Body of pancreas (tissue), 4 donors: ENCODE measurements at places on chromosomes 3 and 15.

- no peak overlapping the region for H3K4me3 ChIP-seq
- DNase-seq, result no peak
- H3K4me1 ChIP-seq, result no peaks in the 10 kb centered on the region
- H3K36me3 ChIP-seq, result no peaks in the 10 kb centered on the region
- no peak overlapping the region for H3K27ac ChIP-seq
Measured at GRCh38 chr15:27182561-27183110, 211.7 kb downstream of the GABRG3 start.

DNA sequence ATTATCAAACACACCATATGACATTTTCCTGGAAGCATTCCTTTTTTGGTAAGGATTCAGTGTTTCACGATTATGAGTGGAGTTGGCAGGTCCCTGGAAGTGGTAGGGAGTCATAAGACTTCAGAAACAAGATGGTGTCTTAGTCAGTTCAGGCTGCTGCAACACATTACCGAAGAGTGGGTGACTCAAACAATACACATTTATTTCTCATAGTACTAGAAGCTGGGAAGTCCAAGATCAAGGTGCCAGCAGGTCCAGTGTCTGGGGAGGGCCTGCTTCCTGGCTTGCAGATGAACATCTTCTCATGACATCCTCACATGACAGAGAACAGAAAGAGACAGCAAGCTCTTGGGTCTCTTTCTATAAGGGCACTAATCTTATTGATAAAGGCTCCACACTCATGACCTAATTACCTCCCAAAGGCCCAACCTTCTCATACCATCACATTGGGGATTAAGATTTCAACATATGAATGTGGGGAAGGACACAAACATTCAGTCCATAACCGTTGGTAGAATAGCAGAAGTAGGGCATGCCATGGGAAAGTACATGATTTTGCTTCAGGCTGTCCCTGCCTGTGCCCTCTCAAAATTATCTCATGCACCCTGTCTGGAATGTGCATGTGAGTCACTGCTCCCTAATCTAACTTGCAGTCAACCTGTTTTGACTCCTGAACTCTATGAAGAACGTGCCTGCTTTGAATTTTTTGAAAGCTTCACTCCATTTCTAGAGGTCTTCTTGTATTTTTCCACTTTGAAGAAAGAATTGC lies 72.5 kb downstream of the GTPBP8 start:
- H3K27ac ChIP-seq, result no peak overlapping the region
- no peaks in the 10 kb centered on the region for H3K27me3 ChIP-seq
- no peak for DNase-seq
- no peaks in the 10 kb centered on the region for H3K36me3 ChIP-seq
- H3K4me3 ChIP-seq, result no peak overlapping the region

DNA sequence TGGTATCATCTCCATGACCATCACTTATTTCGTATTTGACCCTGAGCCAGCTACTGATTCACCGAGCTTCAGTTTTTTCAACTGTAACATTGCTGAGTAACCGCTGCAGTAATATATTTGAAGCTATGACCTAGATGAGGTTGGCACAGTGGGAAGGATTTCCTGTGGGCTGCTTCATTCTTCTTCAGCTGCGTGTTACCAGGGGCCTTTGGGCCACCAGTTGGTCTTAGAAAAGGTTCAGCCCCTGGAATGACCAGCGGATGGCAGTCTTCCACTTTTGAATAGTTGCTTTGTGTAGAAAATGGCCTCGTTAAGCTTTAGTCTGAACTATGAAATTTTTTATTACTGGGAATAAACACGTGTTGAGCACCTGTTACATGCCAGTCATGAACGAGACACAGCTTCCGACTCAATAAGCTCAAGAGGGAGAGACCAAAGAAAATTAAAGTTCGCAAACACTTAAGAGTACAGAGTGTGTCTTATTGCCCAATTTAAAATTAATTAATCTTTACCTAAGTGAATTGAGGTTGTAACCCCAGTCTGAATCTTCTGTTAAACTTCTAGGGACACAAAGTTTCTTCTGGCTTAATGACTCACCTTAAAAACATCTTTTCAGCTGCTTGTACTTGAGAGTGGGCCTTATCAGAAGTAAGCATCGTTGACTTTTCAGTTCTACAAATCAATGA lies 57.6 kb upstream of the NR2E3 start:
- peak overlapping the region; percentile 10 for H3K27ac ChIP-seq
- no peaks in the 10 kb centered on the region for H3K36me3 ChIP-seq
- peaks cover 20% of the 10 kb centered on the region for H3K4me1 ChIP-seq
- no peak overlapping the region for H3K4me3 ChIP-seq
- DNase-seq, result peak; percentile 67
- H3K27me3 ChIP-seq, result no peaks in the 10 kb centered on the region

DNA sequence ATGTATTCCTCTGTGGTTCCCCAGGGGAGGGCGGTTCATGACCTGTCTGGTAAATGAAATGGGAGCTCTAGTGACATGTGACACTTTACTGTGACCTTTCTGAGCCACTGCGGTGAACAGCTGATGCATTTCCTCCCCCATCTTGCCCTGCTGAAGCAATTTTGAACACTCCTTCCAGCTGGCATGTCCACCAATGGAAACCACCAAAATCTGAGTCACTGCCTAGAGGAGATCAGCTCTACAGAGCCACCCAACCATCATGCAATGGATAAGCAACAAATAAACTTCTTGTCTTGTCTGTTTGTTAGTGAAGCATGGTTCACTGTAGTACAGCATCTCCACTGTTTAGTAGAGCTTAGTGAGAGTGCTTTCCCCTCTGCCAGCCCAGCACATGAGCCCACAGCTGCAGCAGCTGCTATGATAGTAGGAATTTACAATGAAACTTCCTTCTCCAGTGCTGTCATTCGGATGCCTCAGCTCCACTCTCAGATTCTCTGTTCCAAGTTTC lies 479.4 kb downstream of the NTRK3 start:
- H3K36me3 ChIP-seq, result no peaks in the 10 kb centered on the region
- no peak overlapping the region for H3K4me3 ChIP-seq
- no peak for DNase-seq
- no peaks in the 10 kb centered on the region for H3K4me1 ChIP-seq
- no peaks in the 10 kb centered on the region for H3K27me3 ChIP-seq

DNA sequence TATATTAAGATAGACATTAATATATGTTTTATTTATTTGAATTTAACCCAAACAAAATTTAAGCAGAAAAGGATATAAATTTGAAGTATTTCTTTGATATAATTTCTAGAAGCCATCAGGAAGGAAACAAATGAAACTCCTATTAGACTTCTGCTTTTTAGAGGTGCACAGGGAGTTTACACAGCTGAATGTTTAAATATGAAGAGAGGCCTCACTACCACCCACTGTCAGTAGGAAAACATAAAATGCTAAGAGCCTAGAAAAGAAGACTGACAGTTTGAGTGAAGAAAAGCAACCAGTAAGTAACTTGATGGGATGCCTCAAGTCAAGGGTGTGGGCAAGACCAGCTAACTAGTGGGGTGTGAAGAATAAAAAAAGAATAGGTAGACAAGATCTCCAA lies 19.7 kb downstream of the PLSCR2 start:
- H3K4me3 ChIP-seq, result no peak overlapping the region
- H3K36me3 ChIP-seq, result no peaks in the 10 kb centered on the region
- H3K27ac ChIP-seq, result no peak overlapping the region
- DNase-seq, result no peak
- H3K4me1 ChIP-seq, result no peaks in the 10 kb centered on the region
- H3K27me3 ChIP-seq, result no peaks in the 10 kb centered on the region

GRCh38 chr3:42507761-42508335 lies 5.4 kb downstream of the VIPR1 start:
- no peaks in the 10 kb centered on the region for H3K36me3 ChIP-seq
- no peaks in the 10 kb centered on the region for H3K27me3 ChIP-seq
- no peak for DNase-seq
- no peak overlapping the region for H3K27ac ChIP-seq

GRCh38 chr3:11459186-11459824 lies 184.4 kb downstream of the VGLL4 start:
- no peak overlapping the region for H3K27ac ChIP-seq
- no peaks in the 10 kb centered on the region for H3K27me3 ChIP-seq
- no peaks in the 10 kb centered on the region for H3K4me1 ChIP-seq

- no peak overlapping the region for H3K4me3 ChIP-seq
- H3K27me3 ChIP-seq, result no peaks in the 10 kb centered on the region
- H3K4me1 ChIP-seq, result no peaks in the 10 kb centered on the region
- H3K36me3 ChIP-seq, result no peaks in the 10 kb centered on the region
- DNase-seq, result no peak
Measured at GRCh38 chr3:134704133-134704532, 53.3 kb upstream of the KY start.

DNA sequence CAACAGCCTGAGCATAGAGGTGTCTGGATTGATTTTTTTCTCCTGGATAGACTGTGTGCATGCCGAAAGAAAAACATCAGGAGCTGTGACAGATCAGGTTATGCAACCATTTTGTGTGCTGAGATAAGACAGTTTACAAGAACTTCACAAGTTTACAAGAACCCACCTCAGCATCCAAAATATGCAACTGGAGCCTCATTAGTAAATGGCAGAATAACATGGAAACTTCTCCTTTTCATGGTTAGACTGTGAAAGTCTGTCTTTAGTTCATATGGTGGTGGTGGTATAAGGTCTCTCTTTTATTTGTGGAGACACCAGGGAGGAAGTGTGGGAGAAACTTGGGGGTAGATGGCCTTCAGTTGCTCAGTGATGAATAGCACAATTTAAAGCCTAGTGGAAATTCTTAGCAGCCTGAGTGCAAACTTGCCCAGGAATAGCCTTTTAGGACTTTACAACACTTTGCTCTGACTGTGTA lies 3.7 kb upstream of the ZNF609 start:
- H3K4me3 ChIP-seq, result no peak overlapping the region
- no peaks in the 10 kb centered on the region for H3K36me3 ChIP-seq
- no peaks in the 10 kb centered on the region for H3K27me3 ChIP-seq
- no peak overlapping the region for H3K27ac ChIP-seq
- no peak for DNase-seq
- peaks cover 45% of the 10 kb centered on the region for H3K4me1 ChIP-seq

GRCh38 chr3:38969317-38970235 lies 82.2 kb downstream of the SCN11A start:
- H3K27me3 ChIP-seq, result no peaks in the 10 kb centered on the region
- H3K27ac ChIP-seq, result no peak overlapping the region
- H3K4me1 ChIP-seq, result no peaks in the 10 kb centered on the region
- no peak for DNase-seq
- H3K4me3 ChIP-seq, result no peak overlapping the region
- no peaks in the 10 kb centered on the region for H3K36me3 ChIP-seq

GRCh38 chr3:15983232-15983631 lies 185.5 kb upstream of the ANKRD28 start:
- H3K27me3 ChIP-seq, result no peaks in the 10 kb centered on the region
- no peak for DNase-seq
- H3K4me3 ChIP-seq, result no peak overlapping the region
- H3K36me3 ChIP-seq, result no peaks in the 10 kb centered on the region

GRCh38 chr3:102926618-102927017 lies 491.8 kb downstream of the ZPLD1 start:
- H3K36me3 ChIP-seq, result no peaks in the 10 kb centered on the region
- H3K4me1 ChIP-seq, result no peaks in the 10 kb centered on the region
- no peaks in the 10 kb centered on the region for H3K27me3 ChIP-seq
- H3K4me3 ChIP-seq, result no peak overlapping the region

DNA sequence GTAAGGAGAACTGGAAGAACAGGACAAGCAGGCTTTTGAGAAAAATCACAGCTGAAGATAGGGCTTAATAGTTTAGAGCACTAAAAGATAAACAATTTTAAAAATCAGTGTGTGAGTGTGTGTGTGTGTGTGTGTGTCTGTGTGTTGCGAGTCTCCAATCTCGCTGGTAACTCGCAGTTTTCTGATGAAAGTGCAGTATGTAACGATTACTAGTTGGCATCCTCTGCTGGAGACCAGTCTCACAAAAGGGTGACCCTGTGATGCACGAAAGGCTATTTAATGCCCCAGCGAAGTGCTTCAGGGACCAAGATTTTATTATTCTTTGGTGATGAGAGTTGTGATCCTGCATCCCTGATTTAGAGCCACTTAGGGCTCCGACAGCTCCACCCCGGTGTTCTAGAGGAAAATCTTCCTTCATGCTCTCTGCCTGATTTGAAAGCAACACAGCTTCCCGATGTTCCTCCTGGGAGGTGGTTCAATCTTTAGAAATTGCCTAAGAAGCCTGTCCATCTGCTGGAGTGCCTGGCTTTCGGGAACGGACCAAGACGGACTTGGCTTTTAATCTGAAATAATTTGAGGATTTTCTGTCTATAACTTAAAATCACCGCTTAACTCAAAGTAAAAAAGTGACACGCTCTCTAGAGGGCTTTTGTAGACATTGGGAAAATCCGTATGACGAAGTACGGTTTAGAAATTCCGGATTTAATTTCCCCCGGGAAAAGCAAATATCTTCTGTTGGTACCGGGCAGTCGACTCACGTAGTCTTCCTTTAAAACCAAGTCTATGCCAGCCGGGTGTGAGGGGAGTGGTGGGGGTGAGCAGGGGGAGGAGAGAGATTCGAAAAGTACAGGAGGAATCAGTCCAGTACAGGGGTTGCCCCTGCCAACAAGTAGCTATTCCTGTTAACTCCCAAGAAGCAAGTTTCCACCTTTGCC lies 1.1 kb upstream of the ALCAM start:
- no peaks in the 10 kb centered on the region for H3K36me3 ChIP-seq
- H3K4me3 ChIP-seq, result peak overlapping the region; percentile 8
- H3K4me1 ChIP-seq, result peaks cover 19% of the 10 kb centered on the region
- peak overlapping the region; percentile 94 for H3K27ac ChIP-seq
- no peaks in the 10 kb centered on the region for H3K27me3 ChIP-seq

DNA sequence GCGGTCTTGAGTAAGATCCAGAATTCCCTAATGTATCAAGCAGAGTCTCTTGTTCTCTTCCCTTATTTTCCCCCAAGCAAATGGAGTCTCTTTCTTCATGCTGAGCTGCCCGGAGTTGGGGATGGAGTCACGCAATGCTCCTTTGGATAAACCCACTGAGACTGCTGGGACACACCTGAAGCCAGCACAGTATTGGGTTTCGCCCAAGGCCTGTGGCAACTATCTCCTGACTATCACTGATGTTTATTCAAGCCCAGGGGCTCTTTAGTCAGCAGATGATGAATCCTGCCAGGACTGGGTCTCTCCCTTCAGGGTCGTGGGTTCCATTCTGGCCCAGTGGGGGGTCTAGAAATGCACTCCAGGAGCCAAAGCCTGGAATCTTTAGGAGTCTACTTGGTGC lies 11.3 kb downstream of the USF3 start:
- H3K36me3 ChIP-seq, result no peaks in the 10 kb centered on the region
- H3K27ac ChIP-seq, result no peak overlapping the region
- no peak overlapping the region for H3K4me3 ChIP-seq
- H3K4me1 ChIP-seq, result peaks cover 23% of the 10 kb centered on the region
